ENCODE measurements at places on chromosomes 3 and 15.

DNA sequence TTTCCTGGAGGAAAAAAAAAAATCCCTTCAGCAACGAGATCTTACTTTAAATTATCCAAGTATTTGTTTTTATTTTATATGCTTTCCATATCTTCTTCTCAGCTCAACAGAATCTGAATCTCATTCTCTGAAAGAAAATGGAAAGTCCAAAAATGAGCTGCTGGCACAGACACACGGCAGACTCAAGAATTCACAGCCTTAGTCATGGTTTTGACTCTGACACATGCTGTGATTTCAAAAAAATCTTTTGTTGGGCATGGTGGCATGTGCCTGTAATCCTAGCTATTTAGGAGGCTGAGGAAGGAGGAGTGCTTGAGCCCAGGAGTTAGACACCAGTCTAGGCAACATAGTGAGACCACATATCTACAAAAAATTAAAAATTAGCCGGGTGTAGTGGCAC, 565.0 kb downstream of the MAGI1 start:
- peak; percentile 29 for DNase-seq

GRCh38 chr3:72234391-72234790, 449.4 kb upstream of the PROK2 start:
- peak; percentile 86 for DNase-seq

GRCh38 chr15:27133249-27133648, 162.3 kb downstream of the GABRG3 start:
- no peak for DNase-seq

- no peak for DNase-seq
These were observed 24.8 kb upstream of the VGLL4 start for GRCh38 chr3:11668243-11669235.

DNA sequence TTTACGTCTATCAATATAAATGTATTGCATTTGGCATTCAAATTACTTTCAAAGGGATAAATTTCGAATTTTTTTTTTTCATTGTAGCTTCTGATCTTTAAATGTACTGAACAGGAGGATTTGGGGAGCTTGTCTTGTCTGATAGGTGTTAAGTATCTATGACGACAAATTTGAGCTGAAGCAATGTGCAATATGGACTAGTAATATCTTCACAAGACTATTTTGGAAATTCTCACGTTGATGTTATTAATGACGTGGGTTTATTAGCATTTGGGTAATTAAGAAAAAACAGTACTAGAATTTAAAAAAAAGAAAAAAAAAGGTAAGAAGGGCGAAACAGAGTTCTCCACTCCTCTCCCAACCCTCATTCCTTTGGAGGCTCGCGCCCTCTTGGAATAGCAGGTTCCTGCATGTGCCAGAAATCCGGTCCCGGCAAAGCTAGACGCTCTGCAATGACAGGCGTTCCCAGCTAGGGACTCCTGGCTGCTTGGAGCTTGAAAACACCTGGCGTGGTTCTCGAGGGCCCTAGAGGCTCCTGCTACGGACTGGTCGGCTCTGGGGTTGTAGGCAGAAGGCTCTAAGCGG, 648 bp upstream of the P2RY1 start:
- DNase-seq: no peak

GRCh38 chr15:40320409-40320808, 3.1 kb upstream of the INAFM2 start:
- no peak for DNase-seq

DNA sequence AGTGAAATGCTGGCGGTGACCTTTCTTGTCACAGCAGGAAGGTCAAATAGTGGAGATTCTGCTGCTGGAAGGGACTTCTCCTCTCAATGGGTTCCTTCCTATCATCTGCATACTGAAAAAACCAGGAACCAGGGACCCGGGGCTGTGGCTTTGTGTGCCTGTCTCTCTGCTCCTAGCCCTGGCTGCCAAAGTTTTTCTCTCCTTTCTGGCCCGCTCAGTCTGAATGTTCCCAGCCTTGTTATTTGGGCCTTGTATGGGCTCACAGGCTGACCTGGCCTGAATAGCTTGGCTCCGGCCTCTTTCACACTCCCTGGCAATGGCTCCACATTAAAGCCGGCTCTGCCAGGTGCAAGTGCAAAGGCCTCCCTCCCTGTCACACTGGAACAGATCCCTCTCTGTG, 94.7 kb downstream of the LRIG1 start:
- DNase-seq: no peak

DNA sequence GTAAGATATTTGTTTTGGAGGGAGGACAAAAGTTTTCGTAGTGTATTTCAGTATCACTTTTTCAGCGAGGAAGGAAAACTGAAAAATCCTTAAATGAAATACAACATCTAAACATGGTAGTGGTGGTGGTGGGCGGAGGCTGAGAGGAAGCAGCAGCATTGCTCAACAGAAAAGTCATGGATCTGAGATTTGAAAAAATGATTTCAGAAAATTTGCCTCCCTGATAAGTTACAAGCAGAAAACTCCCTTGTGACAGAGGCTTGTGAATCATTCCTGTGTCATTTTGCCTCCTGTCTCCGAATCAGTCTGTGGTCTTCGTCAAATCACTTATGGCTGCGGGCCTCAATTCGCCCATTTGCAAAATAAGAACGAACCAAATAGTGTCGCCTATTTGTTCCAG, 965 bp upstream of the CRBN start:
- no peak for DNase-seq

- DNase-seq: no peak
These were observed 171.1 kb downstream of the RORA start for GRCh38 chr15:61057830-61058529.

DNA sequence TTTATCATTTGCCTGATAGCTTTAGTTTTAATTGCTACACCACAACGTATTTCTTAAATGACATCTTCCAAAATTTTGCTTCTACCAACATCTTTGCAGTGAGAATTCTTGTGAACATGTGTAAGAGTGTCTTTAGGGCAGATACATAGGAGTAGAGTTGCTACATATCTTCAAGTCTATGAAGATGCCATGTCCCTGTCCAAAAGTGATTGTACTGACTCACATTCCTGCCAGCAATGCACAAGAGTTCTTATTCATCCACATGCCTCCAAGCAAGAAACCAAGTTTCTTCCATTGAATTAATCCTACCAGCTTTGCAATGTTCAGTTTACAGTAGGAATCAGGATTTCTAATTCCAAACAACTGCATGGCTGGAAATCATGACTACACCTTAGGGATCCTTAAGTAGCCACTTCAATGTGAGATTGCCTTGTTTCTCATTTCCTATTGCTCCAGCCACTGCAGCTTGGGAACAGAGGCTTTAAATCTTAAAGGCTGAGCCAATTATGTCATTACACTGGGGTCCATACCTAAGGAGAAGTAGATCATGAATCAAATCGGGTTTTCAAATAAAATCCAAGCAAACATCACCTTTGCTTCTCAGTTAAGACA, 44.5 kb downstream of the BCL2L10 start:
- DNase-seq: no peak

GRCh38 chr15:58771621-58772250, 634 bp downstream of the MINDY2 start:
- DNase-seq: no peak

GRCh38 chr3:31240466-31240865, 292.3 kb upstream of the STT3B start:
- DNase-seq: no peak

DNA sequence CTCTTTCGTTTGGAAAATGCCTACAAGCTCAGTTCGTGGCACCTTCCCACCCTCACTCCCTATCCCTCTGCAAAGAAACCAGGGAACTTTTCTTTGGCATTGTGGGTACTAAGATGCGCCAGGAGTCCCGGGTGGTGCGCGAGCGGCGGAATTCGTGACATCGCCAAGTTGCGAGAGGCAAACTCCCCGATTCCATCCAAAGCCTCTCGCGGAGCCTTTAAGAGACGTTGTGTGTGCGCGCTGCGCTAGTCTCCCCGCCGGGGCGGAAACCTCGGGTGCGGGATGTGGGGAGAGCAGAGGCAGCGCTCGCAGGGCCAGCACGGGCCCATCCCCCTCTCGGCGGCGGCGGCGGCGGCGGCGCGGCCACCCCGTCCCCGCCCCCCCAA, 443 bp upstream of the NR2F2 start:
- DNase-seq: peak; percentile 70

DNA sequence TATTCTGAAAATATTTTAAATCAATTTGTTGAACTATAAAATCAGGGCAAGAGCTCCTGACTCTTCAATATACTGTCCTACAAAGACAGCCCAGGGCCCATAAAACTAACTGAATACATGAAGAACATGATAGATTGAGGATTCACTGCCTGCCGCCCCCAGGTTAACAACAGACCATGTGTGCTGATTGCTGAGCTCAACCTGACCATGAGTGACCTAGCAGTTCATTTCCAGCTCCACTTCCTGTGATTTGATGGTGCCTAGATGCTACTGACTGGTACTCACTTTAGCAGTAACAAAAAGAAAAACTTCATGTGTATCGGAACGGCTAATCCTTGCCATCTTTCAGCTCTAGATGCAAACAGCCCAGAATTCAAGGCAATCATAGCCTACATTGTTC, 9.6 kb upstream of the KLF13 start:
- no peak for DNase-seq

DNA sequence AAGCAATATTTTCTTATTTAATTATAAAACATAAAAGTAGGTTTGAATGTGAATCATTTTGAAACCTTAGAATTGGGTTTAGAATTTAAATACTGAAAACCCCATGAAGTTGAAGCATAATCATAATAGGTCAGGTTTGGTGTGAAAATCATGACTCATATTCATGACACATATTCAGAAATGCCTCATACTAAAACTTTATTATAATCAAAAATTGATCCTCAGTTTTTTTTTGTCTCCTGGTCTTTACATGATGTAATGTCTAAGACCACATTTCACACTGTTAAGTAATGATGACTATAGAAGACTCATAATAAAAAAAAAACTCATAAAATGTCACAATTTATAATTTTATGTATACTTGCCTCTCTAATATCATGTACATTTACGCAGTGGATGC, 190.4 kb downstream of the FOXP1 start:
- no peak for DNase-seq

GRCh38 chr3:13135251-13135810, 62.1 kb upstream of the IQSEC1 start:
- no peak for DNase-seq

DNA sequence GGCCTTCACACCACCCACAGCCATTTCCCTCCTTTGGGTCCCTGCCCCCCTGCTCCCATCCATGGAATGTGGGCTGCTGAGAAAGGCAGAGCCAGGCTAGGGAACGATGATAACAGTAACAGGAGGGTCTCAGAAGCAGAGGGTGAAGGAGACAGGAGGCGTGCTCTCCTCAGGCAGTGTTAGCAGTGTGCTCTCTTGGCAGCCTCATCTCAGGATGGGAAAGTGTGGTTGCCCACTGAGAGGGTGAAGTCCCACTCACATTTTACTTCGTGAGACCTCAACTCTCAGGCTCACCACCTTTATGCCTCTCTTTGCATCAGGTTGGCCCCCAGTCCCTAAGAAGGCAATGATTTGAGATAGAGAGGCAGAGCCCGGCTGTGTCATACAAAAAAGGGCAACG, 24.5 kb downstream of the TIGIT start:
- no peak for DNase-seq

GRCh38 chr3:142237891-142238290, 12.5 kb upstream of the GK5 start:
- DNase-seq: no peak

GRCh38 chr3:62028236-62028635, 345.1 kb downstream of the FEZF2 start:
- no peak for DNase-seq

DNA sequence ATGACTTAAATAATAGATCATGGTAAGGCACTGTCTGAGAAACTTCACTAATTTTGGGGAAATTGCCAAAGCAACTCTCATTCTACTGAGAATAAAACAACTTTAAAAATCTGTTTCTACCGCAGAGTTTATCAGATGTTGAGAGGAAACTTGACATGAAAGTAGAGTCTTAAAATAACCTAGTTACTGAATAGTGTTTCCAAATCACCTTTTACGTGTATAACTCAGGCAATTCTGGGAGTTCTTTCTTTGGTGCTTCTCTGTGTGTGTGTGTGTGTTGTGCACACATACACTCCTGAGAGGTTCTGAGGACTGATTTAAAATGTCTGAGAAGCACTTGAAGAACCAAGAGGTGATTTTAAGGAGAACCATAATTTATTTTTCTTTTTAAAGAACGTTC, 236.6 kb downstream of the SV2B start:
- no peak for DNase-seq

- DNase-seq: no peak
These were observed 985 bp downstream of the TRPC1 start for GRCh38 chr3:142724682-142725356.

- DNase-seq: no peak
These were observed 65.3 kb downstream of the LRTM1 start for GRCh38 chr3:54862526-54862925.

GRCh38 chr15:37550360-37551024, 383.9 kb upstream of the TMCO5A start:
- DNase-seq: no peak

GRCh38 chr3:177464392-177465256, 267.3 kb upstream of the TBL1XR1 start:
- no peak for DNase-seq

GRCh38 chr3:149547413-149547812, 72.9 kb downstream of the TM4SF4 start:
- DNase-seq: peak; percentile 85
